ENCODE measurements at places on chromosomes 1 and 21.

- DNase-seq: no peak
Measured at GRCh38 chr1:233368106-233368788, 40.7 kb downstream of the MAP3K21 start.

GRCh38 chr1:172382990-172383389 lies 37.5 kb upstream of the C1orf105 start:
- no peak for DNase-seq

GRCh38 chr1:206682111-206682510 lies 2.6 kb upstream of the MAPKAPK2 start:
- DNase-seq: no peak

- no peak for DNase-seq
Measured at GRCh38 chr1:27496604-27497155, 6.7 kb upstream of the WASF2 start.

DNA sequence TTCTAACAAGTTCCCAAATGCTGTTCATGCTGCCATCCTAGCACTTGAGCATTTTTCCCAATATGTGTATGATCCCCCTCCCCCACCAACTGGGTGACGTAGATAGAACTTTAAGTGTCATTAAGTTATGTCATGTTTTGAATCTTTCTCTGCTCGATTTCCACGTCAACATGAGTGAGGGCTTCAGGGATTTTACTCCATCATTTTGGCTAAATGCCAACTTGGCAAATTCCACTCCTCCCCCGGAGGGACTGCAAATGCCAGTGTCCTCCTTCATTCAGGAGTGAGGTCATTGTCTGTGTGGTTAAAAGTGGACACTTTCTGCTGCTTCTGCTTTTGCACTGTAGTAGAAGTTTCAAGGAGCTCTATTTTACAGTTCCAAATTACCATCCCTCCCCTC lies 201.7 kb downstream of the FGGY start:
- DNase-seq: no peak

DNA sequence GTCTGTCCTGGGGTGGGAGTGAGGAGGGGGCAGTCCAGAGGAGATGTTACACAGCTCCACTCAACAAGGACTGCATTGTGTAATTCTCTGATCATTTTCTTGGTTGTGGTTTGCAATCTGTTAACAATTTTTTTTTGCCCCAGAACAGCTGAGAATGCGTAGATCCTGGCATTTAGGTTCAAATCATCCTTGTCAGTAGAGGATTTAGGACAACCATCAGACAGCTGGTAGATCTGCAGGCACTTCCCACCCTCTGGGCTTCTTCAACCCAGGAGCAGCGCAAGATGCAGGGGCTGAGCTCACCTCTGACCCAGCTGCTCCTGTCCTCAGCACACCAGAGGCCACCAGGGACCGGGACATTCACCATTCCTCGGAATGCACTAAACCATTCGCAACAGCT lies 13.5 kb downstream of the BCAR3 start:
- no peak for DNase-seq

- DNase-seq: peak; percentile 73
Measured at GRCh38 chr1:110524311-110525248, 5.6 kb upstream of the KCNA10 start.

GRCh38 chr1:169572187-169572586 lies 14.1 kb downstream of the F5 start:
- DNase-seq: no peak

GRCh38 chr1:152786077-152786476 lies at the start of gene LCE1E:
Gene LCE1E (plus strand): TSS chr1:152786257. CDS start chr1:152787300, 1,043 bp downstream.
- DNase-seq: no peak

GRCh38 chr1:39892601-39893595 lies 8.8 kb downstream of the MYCL start:
- peak; percentile 27 for DNase-seq

DNA sequence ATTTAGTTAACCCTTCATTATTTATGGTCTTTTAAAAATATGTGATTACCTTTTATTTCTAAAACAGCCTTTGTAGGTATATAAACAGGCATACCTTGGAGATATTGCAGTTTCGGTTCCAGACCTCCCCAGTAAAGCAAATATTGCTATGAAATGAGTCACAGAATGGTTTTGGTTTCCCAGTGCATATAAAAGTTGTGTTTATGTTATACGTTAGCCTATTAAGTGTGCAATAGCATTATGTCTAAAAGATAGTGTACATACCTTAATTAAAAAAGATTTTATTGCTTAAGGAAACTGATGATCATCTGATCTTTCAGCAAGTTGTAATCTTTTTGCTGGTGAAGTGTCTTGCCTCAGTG lies 44.1 kb downstream of the XCL2 start:
- no peak for DNase-seq

DNA sequence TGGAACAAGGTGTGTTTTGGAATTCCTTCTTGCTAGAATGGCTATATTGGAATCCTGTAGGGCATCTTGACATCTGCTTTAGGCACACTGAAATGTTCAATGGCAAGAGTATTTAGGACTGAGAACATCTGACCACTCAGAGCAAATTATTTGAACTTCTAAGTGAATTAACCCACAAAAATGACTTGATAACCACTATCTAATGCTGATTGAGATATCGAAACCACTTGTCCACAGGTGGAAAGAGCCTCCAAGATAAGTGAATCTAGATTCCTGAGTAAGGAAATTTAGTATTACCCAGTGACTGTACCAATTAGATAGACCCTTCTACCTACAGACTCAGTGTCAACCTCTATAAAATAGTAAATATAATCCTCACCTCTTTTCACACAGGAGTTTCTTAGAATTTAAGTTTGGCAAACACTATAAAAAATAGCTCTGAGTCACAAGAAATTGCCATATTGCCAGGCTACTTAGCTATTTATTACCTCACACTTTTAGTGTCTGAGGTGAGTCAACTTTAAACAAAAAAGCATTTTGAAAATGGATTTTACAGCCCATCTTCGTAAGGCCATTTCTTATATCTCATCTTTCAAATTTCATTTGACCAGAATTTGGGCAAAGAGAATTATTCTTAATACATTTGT lies 421.8 kb downstream of the PTBP2 start:
- DNase-seq: no peak

GRCh38 chr1:183477986-183478781 lies 5.9 kb downstream of the SMG7 start:
- DNase-seq: no peak

GRCh38 chr1:4673494-4673893 lies 19.1 kb downstream of the AJAP1 start:
- DNase-seq: peak; percentile 61

DNA sequence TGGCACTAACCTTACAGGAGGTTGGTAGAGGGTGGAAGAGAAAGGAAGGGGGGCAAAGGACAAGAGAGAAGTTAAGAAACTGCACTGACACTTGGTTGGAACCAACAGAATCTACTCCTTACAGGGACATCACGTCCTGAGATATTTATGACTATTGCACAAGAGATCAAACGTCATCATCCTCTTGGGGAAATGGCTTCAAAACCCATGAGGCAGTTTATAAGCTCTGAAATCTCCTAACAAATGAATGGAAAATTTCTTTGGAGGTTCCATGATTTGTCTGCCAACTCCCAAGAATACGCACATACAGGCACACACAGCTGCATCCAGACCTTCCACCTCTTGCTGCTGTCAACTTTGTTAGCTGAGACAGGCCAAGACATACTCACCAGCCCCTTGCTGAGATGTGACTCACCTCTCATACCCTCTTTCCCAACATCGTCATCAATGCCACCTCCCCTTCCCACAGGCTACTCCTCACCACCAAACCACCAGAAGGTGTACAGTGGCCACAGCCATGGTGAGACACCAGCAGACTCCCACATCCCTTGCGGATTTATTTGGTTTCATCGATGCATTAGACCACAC lies 135.5 kb downstream of the SETD4 start:
- DNase-seq: no peak

DNA sequence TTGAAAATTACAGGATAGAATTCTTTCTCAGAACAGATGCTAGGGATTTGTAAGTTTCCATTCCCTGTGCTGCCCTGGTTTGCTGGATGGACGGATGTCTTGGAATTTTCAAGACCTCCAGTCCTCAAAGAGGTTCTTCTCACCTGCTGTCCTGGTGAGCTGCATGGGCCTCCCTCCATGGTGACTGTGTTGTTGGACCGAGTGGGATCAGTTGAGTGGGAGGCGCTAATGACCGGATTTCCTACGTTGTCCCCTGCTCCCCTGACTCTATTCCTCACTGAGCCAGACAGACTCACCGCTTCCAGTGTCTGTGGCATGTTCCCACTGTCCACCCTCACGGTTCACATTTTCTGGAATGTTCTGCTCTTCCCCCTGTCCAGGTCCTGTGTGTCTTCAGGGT lies 229.8 kb downstream of the CAMTA1 start:
- DNase-seq: no peak

GRCh38 chr21:43884861-43885417 lies 19.9 kb downstream of the AGPAT3 start:
- DNase-seq: peak; percentile 42

- DNase-seq: no peak
Measured at GRCh38 chr1:156103521-156103947, 11.0 kb upstream of the LMNA start.

GRCh38 chr1:4488018-4488417 lies 166.4 kb upstream of the AJAP1 start:
- no peak for DNase-seq

DNA sequence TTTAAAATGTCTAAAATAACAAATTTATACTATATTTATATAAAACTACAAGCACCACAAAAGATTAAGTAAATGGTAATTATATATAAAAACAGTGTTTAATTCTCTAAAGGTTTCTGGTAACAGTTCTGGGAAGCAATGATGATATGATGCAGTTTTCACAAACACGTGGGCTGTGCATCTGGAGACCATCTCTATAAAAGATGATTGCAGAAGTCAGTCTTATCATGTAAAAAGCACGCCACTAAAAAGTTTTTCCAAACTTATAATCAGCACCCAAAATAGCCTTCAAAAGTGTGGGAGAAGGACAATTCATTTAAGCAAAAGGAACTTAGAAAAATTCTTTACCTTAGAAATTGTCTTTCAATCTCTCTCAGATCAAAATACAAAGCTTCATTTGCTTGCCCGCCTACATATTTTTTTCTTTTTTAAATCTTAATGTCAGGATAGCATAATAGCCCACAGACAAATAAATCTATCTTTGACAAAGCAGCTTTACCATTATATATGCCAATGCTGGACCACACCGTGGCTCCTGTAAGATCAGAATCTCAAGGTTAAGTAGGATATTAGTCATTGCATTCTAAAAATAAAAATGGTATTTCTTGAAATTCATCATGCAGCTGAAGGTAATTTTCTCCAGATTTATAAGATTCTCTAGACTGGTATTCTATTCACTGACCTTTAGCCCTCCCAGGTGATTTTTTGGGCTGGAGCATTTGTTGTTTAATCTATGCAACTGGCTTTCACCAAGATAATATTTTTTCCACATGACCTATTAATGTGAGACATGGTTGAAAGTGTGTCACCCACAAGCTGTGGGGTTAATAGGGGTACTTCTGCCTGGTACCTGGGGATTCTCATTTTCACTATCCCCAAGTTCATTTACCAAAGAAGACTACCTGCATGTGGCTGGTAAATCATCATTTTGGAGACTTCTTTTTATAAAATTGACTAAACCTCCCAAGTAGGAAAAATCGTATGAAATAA lies 189.6 kb upstream of the ST6GALNAC5 start:
- DNase-seq: no peak

DNA sequence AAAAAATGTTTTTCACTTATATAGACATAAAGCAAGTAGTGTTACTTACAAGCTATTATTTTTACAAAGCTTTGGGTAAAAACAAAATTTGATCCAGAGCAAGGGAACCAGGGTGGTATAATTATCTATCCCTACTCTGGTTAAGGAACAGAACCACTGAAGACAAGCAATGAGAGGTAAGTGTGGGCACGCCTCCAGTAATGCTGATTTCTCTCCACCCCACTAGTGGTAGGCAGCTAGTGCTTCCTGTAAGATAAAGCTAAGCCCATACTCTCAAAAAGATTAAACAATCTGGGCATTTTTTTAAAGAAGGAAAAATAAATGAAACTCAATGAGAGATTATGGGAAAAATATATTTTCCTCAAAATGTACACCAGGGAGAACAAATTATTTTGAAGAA lies 22.1 kb downstream of the TFB2M start:
- no peak for DNase-seq

GRCh38 chr1:156126630-156127534 lies 12.4 kb downstream of the LMNA start:
- DNase-seq: no peak

GRCh38 chr1:203911806-203912205 lies 50.4 kb downstream of the SNRPE start:
- no peak for DNase-seq

DNA sequence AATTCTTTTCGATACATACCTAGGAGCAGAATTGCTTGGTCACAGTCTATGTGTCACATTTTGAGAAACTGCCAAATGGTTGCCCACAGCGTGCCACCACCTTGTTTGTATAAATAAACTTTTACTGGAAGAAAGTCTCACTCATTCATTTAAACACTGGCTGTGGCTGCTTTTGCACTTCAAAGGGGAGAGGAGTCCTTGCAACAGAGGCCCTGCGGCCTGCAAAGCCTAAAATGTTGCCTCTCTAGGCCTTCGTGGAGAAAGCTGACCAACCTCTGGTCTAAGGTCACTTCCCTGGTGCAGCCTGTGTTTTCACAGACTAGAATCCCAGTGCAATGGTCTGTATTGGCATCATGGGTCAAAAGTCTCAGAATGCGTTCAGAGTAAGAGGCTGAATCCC lies 8.3 kb downstream of the RIPK4 start:
- DNase-seq: no peak

DNA sequence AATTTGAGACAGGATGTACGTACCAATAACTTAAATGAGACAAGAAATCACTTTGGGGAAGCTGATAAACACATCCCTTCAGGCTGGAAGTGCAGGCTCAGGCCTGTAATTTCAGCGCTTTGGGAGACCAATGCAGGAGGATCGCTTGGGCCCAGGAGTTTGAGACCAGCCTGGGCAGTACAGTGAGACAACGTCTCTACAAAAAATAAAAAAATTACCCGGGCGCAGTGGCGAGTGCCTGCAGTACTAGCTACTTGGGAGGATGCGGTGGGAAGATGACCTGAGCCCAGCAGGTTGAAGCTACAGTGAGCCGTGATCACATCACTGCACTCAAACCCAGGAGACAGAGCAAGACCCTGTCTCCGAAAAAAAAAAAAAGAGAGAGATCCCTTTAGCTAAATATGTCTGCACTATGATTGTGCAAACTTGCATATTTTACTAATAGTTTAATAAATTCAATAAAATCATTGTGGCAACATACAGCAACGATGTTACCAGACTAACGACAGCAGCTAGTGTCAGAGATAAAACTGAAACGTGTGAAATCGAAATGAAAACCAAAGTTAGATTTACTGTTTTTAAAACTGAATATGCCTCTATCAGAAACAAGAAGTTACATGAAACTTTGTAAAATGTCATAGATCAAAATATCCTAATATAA lies 54.7 kb downstream of the CD2 start:
- no peak for DNase-seq

- DNase-seq: no peak
Measured at GRCh38 chr1:91133248-91133647, 111.4 kb upstream of the ZNF644 start.

GRCh38 chr1:68142036-68142435 lies 90.3 kb downstream of the WLS start:
- DNase-seq: no peak

Measured in posterior cingulate gyrus (tissue), 11 donors.